Stimulated activated CD8-positive, alpha-beta memory T cell treated with anti-CD3 and anti-CD28 coated beads, Interleukin-4, amount 100 ng/mL, for 48 hours (primary cell): ENCODE measurements at places on chromosomes 16 and 17.

DNA sequence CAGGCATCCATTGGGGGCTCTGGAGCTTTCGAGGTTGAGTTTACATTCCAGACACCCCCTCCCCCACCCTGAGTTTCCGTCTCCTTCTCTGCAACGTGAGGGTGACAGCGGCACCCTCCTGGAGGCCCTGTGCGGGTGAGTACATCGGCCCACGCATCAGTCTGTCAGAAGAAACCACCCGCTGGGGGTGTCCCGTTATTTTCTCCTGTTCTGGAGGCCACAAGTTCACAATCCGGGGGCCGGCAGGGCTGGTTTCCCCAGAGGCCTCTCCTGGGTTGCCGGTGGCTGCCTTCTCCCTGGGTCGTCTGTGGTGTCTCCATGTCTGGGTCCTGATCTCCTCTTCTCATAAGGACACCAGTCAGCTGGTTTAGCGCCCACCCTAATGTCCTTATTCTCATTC is 35.7 kb downstream of the GSE1 start:
- peak; percentile 34 for DNase-seq

- DNase-seq: no peak
Observed at GRCh38 chr16:11340710-11341109, 4.5 kb upstream of the RMI2 start.

- DNase-seq: no peak
Observed at GRCh38 chr17:77177002-77177741, 36.4 kb downstream of the SEC14L1 start.

- DNase-seq: no peak
Observed at GRCh38 chr16:52572656-52573055, 25.7 kb upstream of the TOX3 start.

- peak; percentile 81 for DNase-seq
Observed at GRCh38 chr16:11256661-11257130, 692 bp upstream of the SOCS1 start.

DNA sequence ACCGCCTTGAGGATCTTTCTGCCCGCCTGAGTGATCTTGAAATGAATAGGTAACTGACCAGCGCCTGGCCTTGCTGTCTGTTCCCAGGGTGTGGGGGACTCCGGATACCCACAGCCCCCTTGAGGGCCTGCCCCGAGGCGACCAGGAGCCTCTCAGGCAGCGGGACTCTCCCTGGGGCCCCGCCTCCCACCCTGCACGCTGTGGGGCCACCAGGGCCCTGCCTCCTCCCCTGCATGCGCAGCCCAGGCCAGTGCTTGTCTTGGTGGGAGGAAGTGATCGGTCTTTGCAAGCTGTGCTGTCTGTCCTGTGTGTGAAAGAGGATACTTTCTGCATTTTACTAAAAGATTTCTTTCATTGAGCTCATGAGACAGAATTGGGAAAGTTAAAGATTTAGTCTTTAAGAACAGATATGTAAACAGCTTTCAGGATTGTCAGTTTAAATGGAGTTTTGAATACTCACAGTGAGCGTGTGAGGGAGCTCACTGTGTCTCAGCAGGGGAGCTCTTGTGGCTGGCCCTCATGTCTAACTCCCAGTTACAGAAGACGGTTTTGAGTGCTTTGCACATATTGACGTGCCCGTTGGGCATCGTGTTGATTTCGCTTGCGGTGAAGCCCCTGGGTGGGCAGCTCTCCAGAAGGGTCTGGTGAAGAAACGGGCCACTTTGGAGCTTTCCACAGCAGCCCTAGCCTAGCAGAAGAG is 36.1 kb upstream of the CAPN15 start:
- no peak for DNase-seq

DNA sequence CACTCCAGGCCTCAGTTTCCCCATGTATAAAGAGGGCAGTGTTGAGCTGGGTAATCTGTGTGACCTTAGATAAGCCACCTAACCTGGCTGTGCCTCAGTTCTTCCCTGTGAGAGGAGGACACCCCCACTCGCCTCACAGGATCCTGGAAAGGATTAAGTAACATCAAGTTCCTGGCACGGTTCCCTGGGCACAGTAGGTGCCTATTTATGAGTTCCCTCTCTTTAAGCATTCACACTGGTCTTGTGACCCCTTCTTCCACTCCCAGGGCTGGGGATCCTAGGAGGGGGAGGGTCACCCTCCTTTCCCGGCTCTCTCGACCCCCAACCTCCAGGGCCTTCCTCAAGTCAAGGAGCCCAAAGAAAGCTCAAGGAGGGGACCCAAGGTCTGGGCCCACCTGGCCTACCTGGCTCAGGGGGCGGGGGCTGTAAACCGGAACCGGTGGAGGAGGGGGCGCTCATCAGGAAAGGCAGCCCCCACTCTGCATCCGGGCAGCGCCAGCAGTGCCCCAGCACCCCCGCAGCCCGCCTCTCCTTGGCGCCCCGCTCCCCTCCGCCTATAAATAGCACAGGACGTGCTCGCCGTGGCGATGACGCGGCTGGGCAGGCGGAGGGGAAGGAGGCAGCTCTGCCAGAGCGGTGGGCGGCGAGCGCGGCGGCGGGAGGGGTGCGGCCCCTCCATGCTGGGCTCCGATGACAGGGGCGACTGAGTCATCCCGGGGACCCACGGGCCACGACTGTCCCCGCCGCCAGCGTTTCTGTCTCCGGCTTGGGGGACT is 9.4 kb downstream of the RPL19 start:
- DNase-seq: peak; percentile 80

DNA sequence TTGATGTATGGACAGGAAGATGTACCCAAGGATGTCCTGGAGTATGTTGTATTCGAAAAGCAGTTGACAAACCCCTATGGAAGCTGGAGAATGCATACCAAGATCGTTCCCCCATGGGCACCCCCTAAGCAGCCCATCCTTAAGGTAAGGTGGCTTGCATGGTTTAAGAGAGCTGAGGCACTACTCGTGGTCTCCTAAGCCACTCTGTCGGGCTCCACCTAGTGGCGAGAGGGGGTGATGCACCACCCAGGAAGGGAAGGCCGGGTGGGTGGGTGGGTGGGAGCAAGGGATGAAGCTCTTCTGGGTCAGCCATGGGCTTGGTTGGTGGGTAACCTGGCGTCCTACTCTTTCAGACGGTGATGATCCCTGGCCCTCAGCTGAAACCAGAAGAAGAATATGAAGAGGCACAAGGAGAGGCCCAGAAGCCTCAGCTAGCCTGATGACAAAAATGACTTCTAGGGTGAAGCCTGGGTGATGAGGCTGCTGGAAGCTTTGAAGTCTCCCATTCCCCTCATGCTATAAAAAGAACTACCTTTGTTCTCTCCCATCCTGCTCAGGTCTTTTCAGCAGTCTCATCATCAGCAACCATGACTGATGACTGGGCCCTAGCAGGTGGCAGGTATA is 21.5 kb downstream of the GPR179 start:
- peak; percentile 88 for DNase-seq

GRCh38 chr16:10957771-10958482 is 13.6 kb downstream of the CLEC16A start:
- DNase-seq: peak; percentile 56

GRCh38 chr17:29835435-29836351 is 94.3 kb downstream of the SSH2 start:
- no peak for DNase-seq

GRCh38 chr16:67394155-67395104 is 1.1 kb upstream of the TPPP3 start:
- no peak for DNase-seq

GRCh38 chr17:62178579-62178978 is 113.5 kb upstream of the MED13 start:
- DNase-seq: no peak

GRCh38 chr16:18788828-18789514 is 1.2 kb downstream of the RPS15A start:
- no peak for DNase-seq

- DNase-seq: no peak
Observed at GRCh38 chr16:66936462-66936861, 1.1 kb downstream of the CES2 start.

- DNase-seq: no peak
Observed at GRCh38 chr17:29179232-29180033, 765 bp downstream of the MYO18A start.

GRCh38 chr17:57271821-57272220 is 15.5 kb downstream of the MSI2 start:
- no peak for DNase-seq

- no peak for DNase-seq
Observed at GRCh38 chr17:39954876-39955275, 7.9 kb upstream of the GSDMA start.

- no peak for DNase-seq
Observed at GRCh38 chr16:67726106-67727034, 7.3 kb upstream of the GFOD2 start.
